Amygdala (tissue), 56 donors: ENCODE measurements at places on chromosomes 5 and 9.
A peak's percentile ranks its signal among the peaks of the same experiment; 100 is the strongest.

GRCh38 chr9:136666372-136667213 is 3.9 kb downstream of the EGFL7 start:
- DNase-seq, result no peak

GRCh38 chr9:128203707-128204551 is 750 bp downstream of the DNM1 start:
- DNase-seq, result peak; percentile 35

DNA sequence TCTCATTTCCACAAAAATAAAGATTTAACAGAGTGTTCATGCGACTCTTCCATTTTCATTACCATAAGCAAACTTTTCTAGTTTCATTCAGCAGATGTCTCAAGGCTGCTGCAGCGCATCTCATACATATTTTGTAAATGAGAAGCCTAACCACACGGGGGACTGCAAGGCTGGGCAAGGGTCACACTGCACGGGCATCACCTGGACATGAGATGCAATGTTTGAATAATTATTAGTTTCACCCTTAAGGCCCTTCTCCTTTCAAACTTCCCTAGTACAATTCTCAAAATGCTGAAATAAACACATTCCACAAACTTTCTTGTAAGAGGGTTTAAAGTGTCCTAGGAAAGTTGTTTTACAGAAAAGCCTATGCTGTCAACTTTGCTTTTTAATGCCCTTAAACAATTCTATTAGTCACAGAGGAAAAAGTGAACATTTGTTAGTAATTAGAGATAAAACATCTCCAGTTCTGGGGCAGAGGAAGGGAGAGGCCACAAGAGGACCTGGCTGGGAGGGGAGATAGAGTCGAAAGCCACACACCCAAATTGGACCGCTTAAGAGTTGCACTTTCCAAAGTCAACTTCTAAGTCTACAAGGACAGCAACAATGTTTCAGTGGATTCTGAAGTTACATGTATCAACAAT is 1.3 kb downstream of the DENND1A start:
- DNase-seq, result no peak

- no peak for DNase-seq
Observed at GRCh38 chr5:171152382-171152781, 156.7 kb upstream of the TLX3 start.

DNA sequence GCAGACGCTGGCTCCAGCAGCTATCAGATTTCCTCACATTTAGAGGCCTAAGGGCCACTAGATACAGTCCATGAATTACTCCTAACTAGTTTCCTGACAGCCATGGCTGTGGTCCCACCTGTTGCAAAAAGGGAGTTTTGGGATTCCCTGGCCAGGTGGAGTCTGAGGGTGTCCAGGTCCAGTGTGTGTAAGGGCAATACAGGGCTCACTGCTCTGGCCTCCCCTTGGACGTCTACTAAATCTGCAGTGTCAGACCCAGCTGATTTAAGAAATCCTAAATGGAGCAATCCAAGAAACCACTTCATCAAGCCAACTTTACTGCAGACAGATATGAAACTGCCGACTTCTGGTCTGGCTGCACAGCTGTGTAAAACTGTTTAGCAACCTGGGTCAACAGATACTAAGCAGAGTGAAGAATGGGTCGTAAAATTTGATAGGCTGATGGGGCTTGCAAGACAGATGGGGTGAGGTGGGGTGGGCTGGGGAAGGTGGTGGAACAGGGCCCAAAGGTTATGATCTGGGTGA is 116.4 kb downstream of the GADD45G start:
- no peak for DNase-seq

DNA sequence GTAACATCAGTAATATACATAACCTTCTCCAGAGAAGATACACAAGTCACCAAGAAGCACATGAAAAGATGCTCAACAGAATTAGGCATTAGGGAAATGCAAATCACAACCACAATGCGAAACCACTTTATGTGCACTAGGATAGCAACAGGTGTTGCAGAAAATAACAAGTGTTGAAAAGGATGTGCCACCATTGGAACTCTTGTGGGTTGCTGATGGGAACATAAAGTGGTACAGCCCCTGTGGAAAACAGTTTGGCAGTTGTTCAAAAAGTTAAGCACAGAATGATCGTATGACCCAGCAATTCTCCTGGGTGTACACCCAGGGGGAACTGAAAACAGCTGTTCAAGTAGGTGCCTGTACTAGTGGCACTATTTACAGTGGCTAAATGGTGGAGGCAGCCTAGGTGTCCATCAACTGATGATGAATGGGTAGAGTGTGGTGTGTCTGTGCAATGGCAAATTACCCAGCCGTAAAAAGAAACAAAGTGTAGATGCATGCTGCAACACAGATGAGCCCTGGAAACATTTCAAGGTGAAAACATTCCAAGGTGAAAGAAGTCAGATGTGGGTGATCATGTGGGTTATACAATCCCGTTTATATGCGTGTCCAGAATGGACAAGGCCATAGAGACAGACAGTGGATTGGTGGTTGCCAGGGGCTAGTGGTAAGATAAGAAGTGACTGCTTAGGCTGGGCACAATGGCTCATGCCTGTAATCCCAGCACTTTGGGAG is 27.2 kb downstream of the CCDC69 start:
- no peak for DNase-seq

- no peak for DNase-seq
Observed at GRCh38 chr5:144189800-144190429, 19.2 kb downstream of the KCTD16 start.

- DNase-seq, result no peak
Observed at GRCh38 chr9:87535817-87536539, 38.3 kb downstream of the DAPK1 start.

DNA sequence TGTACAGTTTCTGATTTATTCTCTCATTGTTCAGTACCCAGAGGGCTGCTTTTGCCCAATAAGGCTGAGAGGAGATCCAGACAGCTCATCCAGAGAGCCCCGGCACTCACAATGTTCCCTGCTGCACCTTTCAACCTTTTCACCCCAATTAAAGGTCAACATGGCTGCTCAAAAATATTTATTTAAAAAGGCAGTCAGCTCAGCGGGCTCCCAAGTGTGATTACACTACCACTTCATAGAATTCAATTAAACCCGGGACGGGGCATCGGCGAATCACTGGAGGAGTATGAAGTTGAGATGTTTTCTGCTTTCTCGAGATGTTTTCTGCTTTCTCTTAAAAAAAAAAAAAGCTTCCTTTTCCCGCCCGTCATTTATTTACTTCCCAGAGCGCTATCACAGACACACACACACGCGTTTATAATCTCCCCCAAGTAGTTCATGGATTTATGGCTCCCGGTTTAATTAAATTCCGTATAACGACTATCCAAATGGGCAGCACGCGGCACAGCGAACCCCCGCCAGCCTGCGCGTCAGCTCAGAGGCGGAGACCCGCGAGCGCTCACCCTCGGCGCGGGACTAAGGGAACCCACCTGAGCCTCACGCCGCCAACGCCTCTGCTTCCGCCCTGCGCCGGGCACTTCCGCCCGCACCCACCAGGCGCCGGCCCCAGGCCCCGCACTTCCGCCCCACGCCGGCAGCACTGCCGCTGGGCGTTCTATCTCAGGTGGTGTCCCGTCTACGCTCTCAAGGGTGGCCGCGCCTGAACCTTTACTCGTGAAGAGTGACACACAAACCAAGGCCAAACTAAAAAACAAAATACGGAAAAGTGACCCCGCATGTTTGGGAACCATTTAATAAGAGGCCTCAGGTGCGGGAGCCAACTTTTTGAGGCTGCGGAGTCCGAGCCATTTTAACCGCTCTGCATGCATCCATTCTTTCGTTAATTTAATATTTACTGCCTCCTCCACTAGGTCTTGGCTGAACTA is at the start of gene C5orf63:
Gene C5orf63, minus strand, starts transcription at position 642 of the 986 bp plus-strand sequence. CDS start 14,507 bp downstream, outside the sequence.
- no peak for DNase-seq

DNA sequence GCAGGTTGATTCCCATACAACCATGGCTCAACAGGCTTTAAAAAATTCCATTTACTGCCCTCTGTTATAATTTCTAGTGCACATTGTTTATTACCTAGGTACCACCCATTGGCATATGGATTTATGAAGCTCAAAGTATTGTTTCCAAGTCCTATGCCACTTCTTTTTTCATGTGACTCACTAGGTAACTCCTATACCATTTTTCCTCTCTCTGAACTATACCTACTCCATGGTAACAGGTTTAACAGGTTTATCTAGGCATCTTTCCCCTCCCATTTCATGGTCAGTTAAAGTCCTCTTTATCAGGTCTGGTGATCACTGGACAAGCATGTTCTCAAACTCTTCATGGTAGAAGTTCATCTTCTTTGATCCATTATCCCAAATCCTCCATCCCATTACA is 49.6 kb upstream of the ABCA1 start:
- no peak for DNase-seq

DNA sequence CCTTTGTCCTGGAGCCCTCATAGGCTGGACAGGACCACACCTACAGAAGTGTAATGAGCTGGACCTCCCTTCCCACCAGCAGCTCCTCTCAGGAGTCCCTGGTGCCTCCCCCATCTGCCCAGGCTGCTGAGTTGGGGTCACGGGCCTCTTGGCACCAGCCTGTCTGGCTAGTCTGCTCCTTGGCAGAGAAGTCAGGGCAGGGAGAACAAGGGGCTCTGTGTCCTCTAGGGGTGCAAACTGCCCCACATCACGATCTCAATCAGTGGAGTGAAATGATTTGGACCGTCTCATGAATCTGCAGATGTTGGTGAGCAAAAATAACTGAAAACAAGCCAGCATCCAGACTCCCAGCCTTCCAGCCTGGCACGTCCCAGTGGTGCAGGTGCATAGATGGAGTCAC is 14.9 kb upstream of the GFPT2 start:
- DNase-seq, result peak; percentile 52

DNA sequence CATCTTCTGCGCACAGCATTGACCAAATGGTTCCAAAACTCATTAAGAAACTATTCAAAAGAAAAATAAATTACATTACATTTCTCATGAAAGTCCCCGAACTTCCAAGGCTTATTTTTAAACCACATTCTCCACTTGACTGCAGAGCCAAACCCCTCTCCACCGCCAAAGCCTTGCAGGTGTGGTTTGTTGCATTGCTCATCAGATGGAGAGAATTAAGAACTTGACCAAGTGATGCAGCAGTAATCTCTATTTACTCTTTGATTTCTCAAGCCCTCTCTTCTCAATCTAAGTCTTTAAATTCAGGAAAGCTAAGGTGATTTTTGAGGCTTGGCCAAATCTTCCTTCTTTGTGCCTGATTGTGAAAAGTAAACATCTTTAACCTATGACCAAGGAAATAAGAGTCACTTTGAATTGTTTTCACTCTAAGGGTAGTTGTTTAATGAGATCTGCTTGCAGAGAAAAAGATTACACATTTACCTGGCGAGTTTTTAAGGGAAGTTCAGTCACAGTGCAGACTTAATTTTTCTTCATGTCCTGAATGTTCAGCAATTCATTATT is 290.5 kb upstream of the ITGA1 start:
- no peak for DNase-seq

GRCh38 chr9:8437876-8438275 is 638.3 kb upstream of the DMAC1 start:
- no peak for DNase-seq

DNA sequence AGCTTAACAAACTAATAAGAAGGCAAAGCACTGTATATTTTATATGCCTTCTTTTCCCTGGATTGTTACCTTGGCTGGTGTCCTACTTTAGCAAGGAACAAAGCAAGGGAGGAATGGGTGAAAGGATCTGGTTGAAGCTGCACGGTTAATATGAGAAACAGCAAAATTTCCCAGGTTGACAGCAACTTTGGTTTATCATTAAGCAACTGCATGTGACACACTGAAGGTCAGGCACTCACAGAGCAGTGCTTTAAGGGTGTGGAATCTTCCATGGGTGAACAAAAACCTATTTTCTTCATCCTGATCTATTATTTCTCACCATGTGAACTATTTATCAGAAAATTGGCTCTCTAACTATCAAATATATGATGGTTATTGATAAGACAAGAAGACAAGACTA is 109.0 kb upstream of the ATP10B start:
- no peak for DNase-seq

- no peak for DNase-seq
Observed at GRCh38 chr9:71121275-71122021, at the start of gene TRPM3. Gene TRPM3, minus strand, starts transcription at chr9:71121621. Its CDS starts 267 bp downstream, at chr9:71121354.

DNA sequence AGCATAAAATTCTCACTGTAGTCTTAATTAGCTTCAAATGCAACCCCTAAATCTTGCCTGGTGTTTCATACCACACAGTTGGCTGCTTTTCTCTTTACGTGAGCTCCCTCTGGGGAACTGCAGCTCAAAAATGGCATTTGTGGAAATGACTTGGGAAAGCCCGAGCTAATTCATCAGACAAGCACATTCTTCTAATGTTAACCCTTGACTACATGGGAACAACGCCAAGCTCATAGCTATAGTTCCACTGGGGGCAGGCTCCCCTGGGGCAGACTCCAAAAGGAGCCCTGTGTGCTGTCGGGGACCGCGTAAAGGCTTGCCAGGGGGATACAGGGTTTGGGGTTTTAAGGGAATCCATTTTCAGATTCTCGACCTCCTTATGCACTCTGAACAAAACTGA is 301.4 kb upstream of the DAP start:
- DNase-seq, result no peak

DNA sequence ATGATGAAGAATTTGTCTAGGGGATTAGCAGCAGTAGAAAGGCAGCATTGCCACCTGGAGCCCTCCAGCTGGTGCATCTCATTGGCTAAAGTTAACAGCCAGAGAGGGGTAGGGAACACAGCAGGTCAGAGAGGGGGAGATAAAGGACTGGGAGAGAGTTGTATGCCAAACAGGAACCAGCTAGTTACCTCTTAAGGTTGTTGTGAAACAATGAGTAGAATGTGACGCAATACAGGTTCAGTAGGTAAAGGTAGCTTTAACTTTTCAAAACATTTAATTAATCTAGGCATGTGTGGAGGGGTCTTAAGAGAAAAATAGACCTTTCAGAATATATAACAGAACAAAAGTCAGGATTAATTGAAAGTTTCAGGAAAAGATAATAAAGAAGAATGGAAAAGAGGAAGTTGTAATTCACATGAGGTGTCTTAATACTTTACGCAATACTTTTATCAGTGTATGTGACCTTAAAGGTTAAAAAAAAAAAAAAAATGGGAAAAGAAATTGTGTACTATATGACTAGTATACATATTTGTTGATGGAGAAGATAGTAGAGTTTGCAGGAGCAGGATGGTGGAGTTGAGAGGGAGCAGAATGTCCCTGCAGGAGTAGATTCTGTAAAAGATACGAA is 14.3 kb downstream of the FBXO38 start:
- no peak for DNase-seq

- peak; percentile 10 for DNase-seq
Observed at GRCh38 chr9:119810645-119811429, 441.6 kb upstream of the BRINP1 start.

- DNase-seq, result no peak
Observed at GRCh38 chr9:133515615-133516255, 9.0 kb downstream of the MYMK start.

DNA sequence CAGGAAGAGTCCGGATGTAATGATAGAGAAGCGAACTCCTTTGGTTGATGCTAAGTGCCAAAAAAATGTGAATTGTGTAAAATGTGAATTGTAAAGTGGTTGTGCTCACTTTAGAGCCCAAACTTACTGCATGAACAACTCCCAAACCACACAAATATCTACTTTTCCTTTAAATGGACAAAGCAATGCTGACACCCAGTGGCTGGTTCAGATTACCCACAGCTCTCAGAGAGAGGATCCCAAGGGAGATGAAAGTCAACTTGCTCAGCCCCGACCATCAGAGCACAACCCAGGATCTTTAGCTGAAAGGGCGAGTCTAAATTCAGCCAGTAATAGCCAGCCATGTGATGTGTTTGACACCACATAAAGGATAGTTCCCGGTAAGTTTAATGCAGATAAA is 133.7 kb downstream of the NMUR2 start:
- peak; percentile 5 for DNase-seq
